ENCODE measurements at places on chromosomes 6 and 20.

DNA sequence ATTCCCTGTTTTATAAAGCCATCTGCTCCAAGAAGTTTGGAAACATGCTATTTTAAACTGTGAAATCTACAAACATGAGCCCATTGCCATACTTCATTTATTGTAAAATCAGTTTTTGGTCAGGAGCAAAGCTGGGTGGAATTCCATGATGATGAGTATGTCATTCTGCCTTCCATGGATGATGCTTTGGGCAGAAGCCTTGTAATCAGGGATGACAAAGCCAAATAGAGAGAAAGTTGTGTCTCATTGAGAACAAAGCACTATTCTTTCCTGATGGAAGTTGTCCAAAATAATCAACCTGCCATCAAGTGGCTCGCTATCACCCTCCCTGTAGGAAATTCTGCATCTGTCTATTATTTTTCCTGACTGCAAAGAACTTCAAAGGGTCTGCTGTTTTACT is 313.0 kb upstream of the DEFB112 start:
- no peak for DNase-seq

DNA sequence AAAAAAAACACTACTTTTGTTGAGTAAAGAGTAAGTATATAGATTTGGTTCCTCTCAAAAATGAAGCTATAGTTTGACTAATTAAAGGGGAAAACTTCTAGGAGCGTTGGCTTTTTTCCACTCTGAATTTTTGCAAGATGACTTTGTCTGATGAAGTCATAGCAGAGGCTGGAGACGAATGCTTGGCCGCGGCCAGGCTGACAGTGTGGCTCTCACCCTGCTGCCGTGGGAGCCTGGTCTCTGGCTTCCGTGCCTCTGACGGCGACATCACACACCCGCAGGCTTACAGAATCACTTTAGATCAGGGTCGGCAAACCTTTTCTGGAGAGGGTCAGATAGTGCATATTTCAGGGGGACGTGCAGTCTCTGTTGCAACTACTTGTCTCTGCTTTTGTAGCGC is 145.0 kb downstream of the PHACTR3 start:
- DNase-seq = no peak

GRCh38 chr6:17902974-17903373 is 84.5 kb downstream of the KIF13A start:
- DNase-seq = no peak

GRCh38 chr6:157879034-157879872 is 56.2 kb downstream of the SNX9 start:
- no peak for DNase-seq

DNA sequence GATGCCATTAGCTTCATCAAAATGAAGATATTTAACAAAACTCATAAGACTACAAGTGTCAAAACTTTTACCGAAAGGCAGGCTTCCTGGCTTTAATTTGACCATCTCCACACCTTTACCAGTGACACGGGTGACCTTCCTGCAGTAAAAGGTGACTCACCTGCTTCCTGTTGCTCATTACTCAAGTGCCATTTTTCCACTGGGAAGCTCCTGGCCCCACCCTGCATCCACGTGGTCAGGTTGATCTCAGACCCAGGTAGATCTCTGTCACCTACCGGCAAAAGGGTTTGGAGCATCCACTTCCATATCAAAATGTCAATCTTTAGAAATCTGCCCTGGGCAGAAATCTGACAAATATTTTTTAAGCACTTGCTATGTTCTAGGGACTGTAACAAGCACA is 31.9 kb upstream of the CDH4 start:
- DNase-seq = no peak

DNA sequence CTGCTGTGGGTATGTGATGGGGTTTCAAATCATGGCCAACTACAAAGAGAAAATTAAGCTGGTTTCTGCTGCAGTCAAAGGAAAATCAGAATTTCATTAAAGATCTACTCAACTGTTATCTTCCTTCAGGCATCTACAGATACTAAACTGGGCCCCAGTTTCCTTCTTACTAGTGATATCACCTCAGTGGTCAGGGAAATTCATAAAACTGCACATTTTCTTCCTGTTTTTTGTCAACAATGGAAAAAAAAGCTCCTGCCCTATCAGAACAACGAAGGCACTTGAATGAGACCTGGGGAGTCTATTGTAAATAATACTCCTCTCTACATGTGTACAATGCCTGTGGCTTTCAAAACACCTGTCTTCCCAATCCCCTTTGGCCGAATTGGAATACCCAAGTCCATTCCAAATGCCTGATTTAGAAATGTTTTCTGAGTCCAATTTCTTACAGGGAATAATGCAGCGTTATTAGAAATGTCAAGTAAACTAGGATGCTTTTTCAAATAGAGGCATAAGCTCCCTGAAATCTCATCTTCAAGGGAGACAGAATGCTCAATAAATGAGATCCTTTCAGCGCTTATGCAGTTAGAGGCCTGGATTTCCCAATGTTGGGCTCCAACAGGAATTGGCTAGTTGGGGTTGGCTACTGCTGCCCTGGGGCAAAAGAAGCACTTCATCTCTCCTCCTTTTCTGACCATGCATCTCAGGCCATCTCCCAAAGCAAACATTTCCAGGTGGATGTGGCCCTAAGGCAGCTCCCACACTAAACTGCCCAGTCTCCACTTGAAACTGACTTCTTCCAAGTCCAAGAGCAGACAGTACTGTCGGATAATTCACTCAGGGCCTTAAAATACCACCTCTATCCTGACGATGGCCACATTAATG is 143.3 kb downstream of the NFATC2 start:
- no peak for DNase-seq

Data from T-helper 22 cell (primary cell).